ENCODE measurements at places on chromosomes 3 and 15.

GRCh38 chr15:28184166-28184565, 85.1 kb upstream of the OCA2 start:
- DNase-seq, result no peak

GRCh38 chr3:18808429-18808828, 339.9 kb upstream of the KCNH8 start:
- no peak for DNase-seq

- no peak for DNase-seq
Observed at GRCh38 chr3:66265649-66266048, 44.8 kb downstream of the SLC25A26 start.

- DNase-seq, result no peak
Observed at GRCh38 chr3:158961911-158962310, 160.1 kb downstream of the MFSD1 start.

DNA sequence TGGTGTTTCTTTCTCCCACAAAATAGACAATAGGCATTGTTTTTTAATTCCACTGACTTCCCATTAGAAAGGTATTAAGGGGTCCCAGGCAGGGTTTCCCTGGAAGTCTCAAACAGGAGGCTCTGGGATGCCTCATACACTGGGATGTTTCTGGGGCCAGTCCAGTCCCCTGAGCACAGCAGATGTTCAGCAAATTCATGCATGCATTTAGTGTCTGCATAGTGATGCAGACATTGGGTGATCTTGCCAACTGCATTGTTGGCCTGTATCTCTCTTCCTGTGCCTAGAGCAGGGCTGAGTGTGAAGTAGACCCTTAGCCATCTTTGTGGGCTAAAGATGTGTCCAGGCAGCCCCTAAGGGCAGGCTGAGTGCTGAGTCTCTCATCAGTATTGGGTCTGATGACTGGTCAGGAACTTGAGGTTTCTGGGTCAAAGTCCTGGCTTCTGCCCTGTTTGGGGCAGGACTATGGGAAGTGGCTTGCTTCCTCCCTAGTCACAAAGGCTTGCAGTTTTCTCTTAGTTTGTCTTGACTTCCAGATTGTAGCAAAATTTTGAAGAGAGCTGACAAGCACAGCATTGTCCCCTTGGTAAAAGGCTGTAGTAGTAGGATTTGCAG, 56.5 kb downstream of the BSN start:
- DNase-seq, result no peak

DNA sequence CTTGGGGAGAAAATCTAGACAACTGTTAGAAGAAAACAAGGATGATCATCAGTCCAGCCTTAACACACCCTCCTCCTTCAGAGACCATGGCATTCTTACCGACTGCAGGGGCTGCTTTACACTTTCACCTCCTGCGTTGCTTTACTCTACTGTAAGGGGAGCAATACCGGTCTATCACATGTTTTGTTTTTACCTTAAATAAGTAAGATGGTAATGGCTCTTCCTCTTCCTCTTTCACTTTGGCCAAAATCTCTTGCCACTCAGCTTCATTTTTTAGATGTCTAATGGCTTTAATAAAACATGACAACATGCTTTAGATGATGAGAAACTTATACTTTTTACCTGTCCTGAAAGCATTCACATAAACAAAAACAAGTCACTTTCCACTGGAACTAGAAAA, 33.4 kb upstream of the STIMATE start:
- no peak for DNase-seq

Measured in NCI-H1417 (cell line).